ENCODE measurements at places on chromosomes 2 and 18.

DNA sequence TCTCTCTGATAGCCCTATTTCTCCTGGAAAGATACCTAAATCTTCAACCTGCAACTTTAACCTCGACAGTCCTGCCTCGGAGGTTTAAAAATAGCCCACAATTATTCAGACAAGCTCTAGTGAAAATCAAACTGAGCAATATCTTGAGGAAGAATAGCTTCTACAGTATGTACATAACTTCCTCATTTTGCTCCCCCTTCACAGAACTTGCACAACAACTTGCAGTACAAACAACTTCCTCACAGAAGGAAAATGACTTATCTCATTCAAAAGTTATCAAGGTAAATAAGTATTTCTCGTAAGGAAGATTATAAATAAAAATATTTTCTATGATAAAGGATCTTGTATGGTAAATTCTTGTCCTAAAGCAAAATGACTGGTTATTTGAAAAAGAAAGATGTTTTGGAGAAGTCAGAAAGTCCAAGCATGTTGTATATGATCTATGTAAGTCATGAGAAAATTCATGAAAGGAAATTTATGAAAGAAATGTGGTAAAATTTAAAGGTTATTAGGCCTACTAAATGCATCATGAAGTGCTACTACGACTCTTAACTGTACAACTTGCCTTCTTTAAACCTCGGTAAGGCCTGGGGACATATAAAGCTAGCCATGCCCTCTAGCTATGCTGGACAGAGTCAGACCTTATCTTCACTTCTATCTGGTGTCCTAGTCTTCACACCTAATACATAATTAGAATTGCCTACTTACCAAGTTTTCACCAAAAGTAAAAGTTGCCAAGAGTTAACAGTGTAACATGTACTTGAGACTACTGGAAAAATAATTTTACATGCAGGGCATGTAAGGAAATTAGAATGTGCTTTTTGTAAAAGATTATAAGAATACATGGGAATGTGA is 394.5 kb downstream of the DLGAP1 start:
- no peak for DNase-seq

DNA sequence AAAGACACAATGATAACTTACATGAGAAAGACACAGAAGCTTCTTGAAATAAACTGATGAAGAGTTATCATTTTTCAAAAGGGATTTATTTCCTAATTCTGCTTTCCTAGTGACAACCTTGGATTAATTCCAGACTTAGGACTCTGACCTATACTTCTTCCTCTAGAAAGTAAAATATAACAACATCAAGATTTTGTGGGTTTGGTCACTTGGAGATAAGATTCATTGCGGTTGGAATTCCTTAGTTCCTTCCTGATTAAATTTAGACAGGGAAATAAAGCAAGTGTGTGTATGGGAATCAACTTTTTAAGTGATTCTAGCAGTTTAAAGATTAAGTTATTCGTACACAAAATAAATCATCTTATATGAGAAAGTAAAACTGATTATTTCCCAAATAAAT is 208.4 kb upstream of the CCDC150 start:
- no peak for DNase-seq

GRCh38 chr2:179543361-179543901 is 278.8 kb upstream of the SESTD1 start:
- no peak for DNase-seq

- no peak for DNase-seq
Measured at GRCh38 chr18:1875219-1875618, 696.1 kb downstream of the METTL4 start.

- no peak for DNase-seq
Measured at GRCh38 chr2:112661656-112662305, 16.0 kb downstream of the SLC20A1 start.

GRCh38 chr2:28413899-28414295 is 21.2 kb downstream of the FOSL2 start:
- DNase-seq = no peak

- DNase-seq = no peak
Measured at GRCh38 chr18:49638891-49639557, 77.2 kb downstream of the LIPG start.

- DNase-seq = no peak
Measured at GRCh38 chr18:75574187-75574586, 146.7 kb upstream of the SMIM21 start.

GRCh38 chr2:23631389-23631788 is 246.4 kb downstream of the KLHL29 start:
- DNase-seq = no peak

DNA sequence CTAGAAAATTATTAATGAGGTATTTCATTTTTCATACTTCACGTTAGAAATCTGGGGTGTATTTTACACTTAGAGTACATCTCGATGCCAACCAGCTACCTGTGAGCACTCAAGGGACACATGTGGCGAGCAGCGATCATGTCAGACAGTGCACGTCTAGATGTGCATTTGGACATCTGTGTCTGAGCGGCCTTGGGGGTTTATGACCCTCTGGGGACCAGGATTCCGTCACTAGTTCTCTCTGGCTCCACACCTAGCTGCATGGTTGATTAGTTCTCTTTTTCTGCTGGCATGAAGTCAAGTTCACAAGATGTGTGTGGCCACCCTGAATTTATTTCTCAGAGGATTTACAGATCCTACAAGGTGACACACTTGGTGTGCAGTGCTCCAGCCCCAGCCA is 192.2 kb downstream of the TSN start:
- no peak for DNase-seq

- DNase-seq = peak; percentile 59
Measured at GRCh38 chr2:190408538-190409271, 550 bp downstream of the MFSD6 start.

DNA sequence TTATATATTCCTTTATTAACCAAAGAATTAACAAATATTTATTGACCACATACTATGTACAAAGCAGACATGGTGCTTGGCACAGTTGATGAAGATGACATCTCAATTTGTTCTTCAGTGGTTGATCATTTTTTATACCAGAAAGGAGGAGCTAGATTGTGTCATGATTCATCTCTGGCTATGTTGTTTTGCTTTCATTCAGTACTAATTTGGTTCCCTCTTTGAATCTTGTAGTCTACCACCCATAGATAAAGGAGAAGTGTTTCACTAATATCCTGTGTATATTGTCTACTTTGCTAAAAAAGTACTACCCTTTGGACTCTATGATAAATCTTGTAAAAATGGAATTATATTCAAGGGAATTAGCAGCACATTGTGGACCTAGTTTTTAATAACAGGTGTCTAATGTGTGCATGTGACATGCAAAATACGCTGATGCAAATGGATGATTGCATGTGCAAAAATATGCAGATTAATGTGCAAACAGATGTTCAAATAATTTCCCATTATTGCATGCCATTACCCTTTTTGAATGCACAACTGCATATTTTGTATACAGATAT is 313.2 kb upstream of the ZEB2 start:
- DNase-seq = no peak

DNA sequence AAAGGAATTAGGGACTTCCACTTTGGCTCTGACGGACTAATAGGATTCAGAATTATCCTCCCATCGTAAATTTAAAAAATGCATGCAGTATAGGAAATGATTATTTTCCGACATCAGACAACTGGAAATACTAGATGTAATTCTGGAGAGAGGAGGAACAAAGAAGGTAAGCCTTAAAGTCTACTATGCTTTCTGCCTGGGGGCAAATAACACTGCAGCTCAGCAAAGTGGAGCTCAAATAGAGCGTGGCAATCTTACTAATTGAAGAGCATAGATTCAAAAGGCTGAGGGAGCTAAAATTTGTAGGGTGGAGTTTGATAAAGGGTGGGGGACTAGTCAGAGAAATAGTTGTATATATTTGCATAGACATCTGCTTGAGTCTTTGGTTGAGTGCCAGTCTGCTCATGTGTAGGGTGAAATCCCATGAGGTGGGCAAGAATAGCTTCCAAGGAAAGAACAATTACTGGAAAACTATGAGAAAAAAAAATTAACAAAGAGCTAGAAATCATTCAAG is 23.8 kb downstream of the COPS8 start:
- DNase-seq = no peak

DNA sequence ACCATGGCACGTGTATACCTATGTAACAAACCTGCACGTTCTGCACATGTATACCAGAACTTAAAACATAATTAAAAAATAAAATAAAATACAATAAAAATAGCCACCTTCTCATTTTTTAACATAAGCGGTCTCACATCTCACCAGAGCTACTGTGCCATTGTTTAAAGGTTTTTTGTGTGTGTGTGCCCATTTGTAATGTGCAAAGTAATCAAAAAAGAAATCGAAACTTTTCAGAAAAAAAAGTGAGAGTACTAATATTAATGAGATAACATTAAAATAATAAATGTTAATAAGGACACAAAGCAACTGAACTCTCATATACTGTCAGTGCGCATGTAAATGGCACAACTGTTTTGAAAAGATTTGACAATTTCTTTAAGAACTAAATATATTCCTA is 60.5 kb downstream of the FANCL start:
- DNase-seq = no peak

DNA sequence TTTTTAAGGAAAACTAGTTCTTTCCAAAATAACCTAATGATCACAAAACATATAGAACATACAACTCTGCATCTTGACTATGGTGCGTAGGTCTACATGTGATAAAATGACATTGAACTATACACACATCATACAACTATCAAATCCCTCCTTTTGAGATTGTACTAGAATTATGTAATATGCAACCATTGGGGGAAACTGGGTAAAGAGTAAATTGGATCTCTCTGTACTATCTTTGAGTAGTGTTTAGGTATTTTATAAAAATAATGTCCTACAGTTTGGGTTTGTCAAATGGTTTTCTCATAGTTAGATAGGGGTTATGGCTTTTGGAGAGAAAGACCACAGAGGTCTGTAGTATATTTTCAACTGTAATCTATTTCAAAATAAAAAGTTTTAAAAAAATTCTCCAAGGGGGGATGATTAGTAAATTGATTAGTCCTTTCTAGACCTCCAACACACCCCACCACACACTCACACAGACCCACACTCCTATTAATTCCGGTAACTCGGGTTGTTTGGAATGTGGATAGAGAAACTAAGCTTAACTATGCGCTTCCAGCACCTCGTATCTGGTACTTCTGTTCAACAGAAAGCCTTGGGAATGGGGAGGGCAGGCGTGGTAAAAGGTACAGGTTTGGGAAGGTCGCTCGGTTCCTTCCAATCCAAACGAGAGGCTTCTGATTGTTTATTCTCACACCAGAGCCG is 695 bp upstream of the BIRC6 start:
- DNase-seq = no peak

DNA sequence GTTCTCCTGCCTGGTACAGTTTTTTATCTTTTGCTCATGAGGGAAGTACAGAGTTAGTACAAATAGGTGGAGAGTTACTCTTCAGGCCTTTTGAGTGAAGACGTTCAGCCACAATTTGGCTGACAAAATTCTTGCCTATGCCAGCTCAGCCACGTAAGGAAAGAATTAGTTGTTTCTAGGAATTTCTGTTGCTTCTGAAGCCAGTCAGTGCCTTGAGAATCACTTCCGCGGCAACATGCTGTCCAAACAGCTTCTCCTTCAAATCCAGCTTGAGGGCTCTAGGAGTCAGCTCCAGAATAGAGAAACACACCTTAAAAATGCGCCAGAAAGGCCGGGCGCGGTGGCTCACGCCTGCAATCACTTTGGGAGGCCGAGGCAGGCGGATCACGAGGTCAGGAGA is 27.5 kb downstream of the M1AP start:
- DNase-seq = no peak

GRCh38 chr18:27666016-27666415 is 480.9 kb upstream of the CHST9 start:
- DNase-seq = no peak

DNA sequence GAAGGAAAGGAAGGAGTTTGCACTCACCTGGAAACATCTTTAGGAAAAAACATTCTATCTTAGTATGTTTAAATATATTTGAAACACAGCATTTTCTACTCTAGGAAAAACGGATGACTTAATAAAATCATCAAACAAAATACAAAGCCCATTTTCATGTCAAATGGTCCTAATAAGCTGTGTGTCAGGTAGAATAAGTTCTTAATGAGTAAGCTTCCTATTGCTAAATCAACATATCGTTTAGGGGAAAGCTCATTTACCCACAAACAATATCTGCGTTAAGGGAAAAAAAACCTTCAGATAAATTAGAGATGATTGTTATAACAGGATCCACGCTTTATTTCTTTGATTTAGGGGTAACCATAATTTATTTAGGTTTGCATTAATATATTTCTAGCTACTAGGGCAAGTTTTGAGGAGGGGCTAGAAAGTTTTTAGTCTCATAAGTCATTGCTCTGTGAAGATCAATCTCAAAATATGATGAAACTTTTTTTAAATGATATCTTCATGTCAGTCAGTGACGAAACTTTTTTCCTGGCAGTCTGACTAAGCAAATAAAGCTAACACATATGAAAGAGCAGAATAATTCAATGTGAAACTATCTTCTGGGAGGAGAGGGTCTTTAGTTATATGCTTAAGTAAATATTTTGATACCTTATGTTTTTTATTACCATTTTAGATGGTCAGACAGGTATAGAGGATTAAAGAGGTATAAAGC is 147.1 kb downstream of the WDSUB1 start:
- no peak for DNase-seq

DNA sequence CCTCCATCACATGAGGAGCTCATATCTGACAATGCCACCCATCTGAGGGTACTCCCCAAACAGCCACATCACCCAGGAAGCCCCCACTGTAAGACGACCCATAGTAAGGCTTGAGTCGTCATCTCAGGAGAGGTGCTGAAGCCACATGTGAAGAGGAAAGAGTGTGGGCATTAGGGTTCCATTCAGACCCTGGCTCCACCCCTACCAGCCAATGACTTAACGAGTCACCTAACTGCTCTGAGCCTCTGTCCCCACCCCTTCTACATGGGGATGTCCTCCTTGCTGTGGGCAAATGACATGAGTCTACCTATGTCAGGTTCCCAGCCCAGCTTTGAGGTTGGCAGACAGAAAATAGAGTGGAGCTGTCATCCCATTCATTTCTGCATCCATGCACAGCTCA is 46.3 kb downstream of the C1QL2 start:
- DNase-seq = no peak

GRCh38 chr2:3647831-3648651 is 10.0 kb upstream of the ALLC start:
- DNase-seq = no peak

DNA sequence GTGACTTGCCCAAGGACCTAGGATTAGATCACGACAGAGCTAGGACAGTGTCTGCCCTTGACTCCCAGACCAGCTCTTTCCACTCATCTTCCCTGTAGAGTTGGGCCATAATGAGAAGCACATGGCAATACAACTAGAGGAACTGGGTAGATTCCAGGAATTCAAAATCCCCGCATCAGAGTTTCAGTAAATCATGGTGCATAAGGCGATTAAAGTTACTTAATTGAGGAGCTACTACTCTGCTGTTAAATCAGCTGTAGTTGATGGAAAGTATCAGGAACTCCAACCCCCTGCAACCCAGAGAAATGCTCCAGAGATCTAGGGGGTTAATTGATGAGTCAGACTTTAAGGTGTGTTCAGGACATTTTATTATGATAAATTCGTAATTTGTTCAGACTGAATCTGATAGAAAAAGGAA is 5.7 kb downstream of the ANTXR1 start:
- DNase-seq = no peak

GRCh38 chr18:24632158-24632988 is 171.9 kb downstream of the HRH4 start:
- DNase-seq = no peak

- DNase-seq = no peak
Measured at GRCh38 chr2:62224976-62225375, 29.1 kb downstream of the B3GNT2 start.

GRCh38 chr18:57353137-57353939 is 981 bp downstream of the ST8SIA3 start:
- no peak for DNase-seq

All from T-helper 17 cell (primary cell).